ENCODE measurements at places on chromosomes 5 and 9.

DNA sequence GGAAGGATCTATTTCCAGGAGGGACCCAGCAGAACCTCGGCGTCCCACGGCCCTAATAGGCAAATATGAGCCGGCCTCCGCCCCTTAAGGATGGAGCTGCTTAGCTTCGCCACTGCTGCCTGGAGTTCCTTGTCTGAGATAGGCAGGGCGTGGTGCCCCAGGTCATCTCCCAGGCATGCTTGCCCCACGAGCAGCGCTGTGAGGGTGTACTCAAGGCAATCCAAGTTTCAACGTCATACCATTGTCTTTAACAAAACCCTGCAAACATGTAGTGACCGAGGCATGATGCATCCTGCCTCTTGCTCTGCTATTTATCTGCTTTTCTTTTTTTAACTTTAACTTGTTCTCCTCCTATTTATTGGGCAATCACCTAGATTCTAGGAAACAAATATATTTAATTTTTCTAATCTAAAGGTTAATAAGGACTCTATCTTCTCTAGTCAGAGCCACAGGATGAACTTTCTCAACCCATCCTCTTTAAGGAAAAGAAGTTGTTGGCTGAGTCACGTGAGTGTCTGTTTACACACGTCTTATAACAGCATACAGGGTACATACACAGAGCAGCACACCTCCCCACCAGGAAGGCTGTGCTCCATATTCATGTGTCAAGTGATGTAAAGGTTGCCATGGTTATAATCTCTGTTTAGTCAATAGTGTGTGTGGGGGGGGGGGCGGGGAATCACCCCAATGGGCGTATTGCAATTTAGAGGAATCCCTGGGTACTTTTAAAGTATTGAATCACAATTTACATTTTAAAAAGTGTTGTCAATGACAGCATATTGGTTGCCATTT, 27.3 kb upstream of the ZSWIM6 start:
- DNase-seq, result no peak

DNA sequence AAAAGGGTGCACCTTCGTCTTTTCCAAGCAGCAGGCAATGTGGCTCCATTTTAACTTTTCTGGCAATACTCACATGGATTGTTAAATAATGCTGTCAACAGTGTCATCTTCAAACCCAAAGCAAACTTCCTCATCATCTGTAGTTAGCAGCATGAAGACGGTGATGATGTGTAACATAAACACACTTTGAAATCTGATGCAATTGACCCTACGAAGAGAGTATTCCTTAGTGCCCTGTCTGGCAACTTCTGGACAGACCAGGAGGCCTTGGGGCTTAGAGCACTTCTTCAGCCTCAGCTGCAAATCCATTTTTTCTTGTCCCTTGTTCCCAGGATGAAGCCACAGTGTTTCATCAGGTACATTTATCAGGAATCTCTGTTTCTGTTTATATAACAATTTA, 149.1 kb downstream of the GHR start:
- DNase-seq, result no peak

DNA sequence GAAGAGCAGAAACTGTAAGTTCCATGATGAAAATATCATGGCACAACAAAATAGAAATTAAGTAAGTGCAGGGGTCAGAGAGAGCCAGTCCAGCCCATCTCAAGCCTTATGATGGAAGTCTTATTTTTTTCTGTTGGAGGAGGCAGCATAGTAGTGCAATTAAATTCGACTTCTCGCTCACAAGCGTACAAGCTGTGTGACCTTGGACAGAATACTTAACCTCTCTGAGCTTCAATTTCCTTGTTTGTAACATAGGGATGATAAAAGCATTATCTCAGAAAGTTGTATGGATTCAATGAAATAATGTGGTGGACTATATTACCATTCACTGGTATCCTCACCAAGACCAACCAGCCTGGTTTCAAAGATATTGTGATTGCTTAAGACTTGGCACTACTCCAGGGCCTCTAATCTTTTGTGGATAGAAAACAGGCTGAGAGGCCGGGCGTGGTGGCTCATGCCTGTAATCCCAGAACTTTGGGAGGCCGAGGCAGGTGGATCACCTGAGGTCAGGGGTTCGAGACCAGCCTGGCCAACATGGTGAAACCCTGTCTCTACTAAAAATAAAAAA, 26.8 kb upstream of the MVB12B start:
- no peak for DNase-seq

DNA sequence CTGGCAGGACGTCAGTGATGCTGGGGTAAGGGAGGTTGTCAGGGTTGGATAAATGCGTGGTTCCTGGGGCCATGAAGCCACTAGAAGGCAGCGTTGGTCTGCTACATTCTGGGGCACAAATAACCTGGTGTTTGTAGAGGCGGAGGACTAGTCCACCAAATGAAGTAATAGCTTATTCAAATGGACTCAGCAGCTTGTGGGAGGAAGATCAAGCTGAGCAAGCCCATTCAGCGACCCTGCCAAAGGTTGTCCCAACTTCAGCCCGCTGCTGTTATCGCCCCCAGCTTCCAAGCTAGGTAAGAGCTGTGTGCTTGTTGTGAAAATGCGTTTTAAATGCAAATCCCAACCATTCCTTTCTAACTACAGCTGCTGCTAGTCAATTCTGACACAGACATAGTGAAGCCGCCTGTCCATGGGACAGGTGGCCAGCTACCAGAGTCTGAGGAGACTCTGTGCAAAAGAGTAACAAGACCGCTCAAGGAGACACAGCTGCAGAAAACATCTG, 7.6 kb upstream of the FAM240B start:
- no peak for DNase-seq

GRCh38 chr5:180345781-180346180, 7.4 kb downstream of the GFPT2 start:
- DNase-seq, result no peak

GRCh38 chr5:120927950-120928530, 463.9 kb downstream of the PRR16 start:
- no peak for DNase-seq

DNA sequence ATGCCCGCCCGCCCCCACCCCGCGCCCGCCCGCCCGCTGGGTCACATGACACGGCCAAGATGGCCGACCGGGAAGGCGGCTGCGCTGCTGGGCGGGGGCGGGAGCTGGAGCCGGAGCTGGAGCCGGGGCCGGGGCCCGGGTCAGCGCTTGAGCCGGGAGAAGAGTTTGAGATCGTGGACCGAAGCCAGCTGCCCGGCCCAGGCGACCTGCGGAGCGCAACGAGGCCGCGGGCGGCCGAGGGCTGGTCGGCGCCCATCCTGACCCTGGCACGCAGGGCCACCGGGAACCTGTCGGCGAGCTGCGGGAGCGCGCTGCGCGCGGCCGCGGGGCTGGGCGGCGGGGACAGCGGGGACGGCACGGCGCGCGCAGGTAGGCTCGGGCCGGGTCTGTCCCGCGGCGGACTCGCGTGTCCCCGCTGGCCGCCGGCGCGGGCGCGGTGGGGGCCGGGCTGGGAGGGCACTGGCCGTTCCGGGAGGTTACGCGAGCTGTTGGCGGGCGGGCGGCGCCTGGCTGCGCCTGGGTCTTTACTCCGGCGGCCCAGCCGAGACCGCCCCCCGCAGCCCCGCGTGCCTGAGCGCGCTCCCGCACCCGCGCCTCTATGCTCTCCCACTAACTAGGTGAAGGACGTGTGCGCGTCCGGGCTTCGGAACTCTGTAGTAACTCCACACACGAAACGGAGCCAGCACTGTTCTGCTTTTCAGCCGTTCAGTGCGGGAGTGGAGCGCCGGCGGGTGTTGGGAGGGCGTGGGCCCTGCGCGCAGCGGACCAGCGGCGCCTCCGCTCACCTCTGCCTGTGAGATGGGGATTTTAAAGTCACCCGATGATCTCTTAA, at the start of gene RUFY1:
Gene RUFY1, plus strand, starts transcription at position 44 of the 832 bp plus-strand sequence. Its CDS starts 16 bp downstream, at position 60.
- peak; percentile 63 for DNase-seq

GRCh38 chr5:37900692-37901091, 60.9 kb upstream of the GDNF start:
- no peak for DNase-seq

All from stimulated activated CD8-positive, alpha-beta memory T cell treated with anti-CD3 and anti-CD28 coated beads, Interleukin-7, amount 100 ng/mL, for 1 hour (primary cell).